ENCODE measurements at places on chromosomes 5 and 9.

DNA sequence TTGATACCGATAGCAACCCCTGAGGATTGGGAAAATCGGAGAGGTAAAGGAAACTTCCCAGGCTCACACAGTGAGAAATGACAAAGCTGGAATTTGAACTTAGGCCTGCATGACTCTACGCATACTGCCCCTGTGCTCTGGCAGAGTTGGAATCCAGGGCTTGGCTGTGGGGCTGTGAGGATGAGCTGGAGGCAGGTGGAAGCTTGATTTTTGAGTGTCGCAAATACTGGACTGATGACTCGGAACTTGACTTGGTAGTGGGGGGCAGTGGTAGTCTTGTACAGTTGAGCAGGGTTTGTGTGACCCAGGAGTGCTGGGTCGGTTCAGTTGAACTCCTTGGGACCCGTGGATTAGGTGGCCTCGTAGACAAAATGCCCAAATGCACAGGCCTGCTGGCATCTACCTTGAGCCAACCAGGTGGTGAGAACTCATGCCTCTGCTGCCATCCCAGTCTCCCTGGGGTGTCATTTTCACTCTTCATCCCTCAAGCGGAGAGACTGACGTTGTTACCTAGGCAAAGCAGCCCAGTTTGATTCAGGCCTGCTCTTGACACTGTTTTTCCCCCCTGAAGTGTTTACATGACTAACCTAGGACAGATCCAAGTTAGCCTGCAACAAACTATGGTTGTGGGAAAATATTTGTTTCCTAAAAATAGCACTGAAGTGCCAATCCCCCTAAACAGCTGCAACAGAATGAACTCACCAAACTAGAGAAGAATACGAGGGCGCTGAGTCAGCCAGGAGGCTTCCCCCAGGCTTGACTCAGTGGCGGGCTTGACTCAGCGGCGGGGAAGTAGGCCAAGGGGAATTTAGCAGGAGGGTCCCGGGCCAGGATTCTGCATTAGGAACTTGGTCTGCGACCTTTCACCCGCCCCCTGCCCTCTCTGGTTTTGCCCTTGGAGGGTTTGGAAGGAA is 45.7 kb upstream of the ORM1 start:
- no peak for DNase-seq

DNA sequence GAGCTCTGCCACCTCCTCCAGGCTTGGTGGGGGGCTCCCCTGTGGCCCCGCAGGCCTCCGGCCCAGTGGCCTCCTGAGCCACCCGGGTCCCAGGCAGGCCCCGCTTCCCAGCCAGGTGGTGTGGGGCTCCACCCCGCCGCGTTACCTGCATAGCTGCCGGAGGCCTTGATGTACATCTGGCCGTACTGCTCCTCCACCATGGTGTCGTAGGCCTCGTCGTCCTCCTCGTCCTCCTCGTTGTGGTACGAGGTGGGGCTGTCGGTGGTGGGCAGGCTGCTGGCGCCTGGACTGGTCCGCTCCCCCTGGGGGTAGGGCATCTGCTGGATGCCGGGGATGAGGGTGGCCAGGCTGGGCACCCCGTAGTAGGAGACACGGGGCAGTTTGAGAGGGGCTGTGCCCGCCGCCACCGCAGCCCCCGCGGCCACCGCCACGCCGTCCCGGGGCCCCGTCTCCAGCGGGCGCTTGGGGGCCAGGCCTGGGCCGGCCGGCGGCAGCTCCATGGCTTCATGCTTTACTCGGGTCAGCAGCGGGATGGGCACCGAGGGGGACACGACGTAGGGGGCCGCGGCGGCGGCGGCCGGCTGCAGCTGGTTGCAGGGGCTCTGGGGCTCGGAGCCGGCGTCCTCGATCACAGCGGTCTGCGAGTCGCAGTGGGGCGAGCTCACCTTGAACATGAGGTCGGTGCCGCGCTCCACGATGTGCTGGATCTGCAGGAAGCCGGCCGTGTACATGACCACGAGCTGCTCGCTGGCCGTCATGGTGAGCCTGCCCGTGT is 45.4 kb downstream of the NACC2 start:
- DNase-seq, result no peak

DNA sequence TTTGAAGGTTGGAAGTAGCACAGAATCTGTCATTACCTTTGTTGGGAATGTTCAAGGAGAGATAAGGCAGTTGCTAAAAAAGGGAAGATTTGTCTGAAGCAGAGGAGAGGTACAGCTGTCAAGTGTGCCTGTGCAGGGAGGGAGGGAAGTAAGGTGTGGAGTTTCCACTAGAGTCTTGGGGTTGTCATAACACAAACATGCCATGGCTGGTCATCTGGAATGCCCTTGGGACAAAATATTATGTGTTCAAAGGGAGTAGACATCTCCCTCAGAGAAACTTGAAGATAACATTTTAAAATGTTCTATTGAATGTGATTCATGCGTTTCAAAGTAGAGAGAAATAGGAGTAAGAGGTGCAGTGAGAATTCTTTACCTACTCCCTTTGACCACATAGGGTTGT is 95.0 kb downstream of the MUSK start:
- no peak for DNase-seq

DNA sequence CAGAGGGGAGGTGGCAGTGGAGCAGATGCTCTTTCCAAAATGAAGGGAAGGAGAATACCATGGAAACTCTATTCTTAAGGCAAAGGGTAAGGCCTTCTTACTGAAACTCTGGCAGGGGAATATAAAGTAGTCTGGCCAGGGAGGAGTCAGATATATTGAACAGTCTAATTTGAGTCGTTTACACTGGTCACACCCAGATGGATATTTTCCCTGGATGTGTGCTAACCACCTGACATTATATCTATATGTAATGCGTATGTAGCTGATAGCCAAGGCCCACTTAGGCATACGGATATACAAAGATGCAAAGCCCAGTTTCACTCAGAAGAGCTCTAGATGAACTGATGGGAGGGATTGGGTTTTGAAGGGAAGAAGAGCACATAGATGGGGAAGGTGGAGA is 7.0 kb downstream of the TDRD7 start:
- no peak for DNase-seq

DNA sequence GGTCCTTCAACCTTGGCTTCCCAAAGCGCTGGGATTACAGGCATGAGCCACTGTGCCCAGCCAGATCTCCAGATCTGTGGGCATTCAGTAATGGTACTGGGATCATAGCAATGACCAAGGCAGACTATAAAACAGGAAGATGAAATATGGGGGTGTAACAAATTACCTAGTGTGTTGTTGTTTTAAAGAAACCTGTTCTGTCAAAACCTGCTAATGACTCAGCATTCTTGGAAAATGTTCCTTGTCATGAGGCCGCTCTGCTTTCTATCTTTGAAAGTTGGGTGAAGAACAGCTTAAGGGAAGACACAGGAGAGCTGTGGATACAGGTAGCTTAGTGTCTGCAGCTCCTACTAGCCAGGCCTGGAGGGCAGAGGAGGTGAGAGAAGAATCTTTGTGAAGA is 19.4 kb downstream of the TARS1 start:
- DNase-seq, result no peak

DNA sequence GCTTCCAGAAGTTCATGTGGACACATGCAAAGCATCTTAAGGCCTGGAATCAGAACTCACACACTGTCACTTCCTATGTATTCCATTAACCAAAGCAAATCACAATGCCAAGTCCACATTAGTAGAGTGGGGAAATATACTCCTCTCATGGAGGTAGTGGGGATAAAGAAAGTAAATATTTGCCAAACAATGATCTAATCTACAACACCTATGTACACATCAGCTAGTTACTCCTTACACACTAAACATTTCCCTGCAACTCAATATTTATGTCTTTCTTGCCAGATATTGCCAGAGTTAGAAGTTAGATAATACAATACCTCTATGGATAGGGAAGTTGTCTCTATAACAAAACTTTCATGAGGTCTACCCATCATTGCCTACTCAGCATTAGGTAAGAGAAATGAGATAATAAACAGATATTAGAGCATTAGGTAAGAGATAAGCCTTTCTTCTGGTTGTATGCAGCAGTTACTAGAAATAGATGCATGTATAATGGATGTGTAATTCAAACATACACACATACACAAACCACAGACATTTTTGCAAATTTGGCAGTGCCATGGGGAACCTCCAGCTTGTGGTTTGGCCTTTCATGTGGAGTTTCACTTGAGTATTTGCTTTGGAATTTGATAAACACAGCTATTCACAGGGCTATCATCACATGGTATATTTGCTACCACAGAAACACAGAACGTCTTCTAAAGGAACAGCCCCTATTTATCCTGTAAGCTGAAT is 196.5 kb downstream of the TLE1 start:
- DNase-seq, result no peak

DNA sequence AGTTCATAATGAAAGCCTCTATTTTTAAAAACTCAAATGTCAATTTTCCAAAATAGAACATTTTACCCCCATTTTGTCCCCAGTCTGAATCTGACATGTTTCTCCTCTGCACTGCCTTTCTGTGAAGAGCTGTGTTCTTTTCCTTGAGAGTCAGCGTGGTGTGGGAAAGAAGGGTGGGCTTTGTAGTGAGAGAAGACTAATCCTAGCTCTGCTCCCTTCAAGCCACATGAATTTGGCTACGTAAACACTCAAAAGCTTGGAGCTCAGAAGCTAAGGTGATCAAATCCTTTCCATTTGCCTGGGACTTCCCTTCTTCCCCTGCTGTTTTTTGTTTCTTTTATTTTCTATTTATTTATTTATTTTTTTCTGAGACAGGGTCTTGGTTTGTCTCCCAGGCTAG is 598.5 kb downstream of the TLR4 start:
- no peak for DNase-seq

- no peak for DNase-seq
Observed at GRCh38 chr9:134474055-134474370, 147.8 kb downstream of the RXRA start.

- no peak for DNase-seq
Observed at GRCh38 chr5:157212307-157212706, 31.7 kb downstream of the ITK start.

DNA sequence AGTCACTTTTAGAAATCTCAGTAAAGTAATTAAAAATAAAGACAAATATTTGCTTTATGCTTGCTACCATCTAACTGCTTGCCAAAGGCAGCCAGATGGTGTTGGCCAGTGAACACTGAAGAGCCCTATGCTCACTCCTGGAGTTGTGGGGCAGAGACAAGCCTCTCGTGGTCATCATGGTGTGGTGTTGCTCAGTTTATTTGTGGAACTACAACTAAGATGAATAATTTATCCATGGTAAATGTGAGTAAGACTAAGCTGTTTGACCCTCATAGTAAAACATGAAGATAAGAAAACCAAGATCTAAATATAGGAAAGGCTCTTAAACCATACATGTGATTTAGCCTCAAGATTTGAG is 100.7 kb downstream of the PDE8B start:
- no peak for DNase-seq

- DNase-seq, result no peak
Observed at GRCh38 chr5:93831449-93831848, 90.0 kb upstream of the POU5F2 start.

- DNase-seq, result no peak
Observed at GRCh38 chr5:102547141-102548035, 48.6 kb upstream of the SLCO6A1 start.

GRCh38 chr5:79546782-79547428 is 33.0 kb upstream of the HOMER1 start:
- DNase-seq, result no peak

- DNase-seq, result no peak
Observed at GRCh38 chr9:125821078-125821477, 73.9 kb downstream of the PBX3 start.

DNA sequence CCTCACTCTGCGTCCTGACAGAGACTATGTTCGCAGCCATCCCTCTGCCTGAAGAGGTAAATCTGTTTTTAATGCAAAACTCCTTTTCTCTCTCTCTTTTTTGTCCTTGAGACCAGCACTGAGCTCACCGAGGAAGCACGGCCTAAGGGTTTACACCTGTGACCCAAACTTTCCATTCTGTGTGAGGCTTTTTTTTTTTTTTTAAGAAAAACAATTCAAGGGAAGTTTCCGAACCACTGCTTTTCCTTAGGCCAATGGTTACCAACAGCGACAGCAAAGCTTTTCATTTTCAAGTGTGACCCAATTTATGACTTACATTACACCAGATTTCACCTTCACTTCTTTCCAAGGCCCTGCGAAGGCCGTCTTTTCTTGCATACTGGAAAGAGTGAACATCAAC is 205.9 kb downstream of the EFNA5 start:
- no peak for DNase-seq

DNA sequence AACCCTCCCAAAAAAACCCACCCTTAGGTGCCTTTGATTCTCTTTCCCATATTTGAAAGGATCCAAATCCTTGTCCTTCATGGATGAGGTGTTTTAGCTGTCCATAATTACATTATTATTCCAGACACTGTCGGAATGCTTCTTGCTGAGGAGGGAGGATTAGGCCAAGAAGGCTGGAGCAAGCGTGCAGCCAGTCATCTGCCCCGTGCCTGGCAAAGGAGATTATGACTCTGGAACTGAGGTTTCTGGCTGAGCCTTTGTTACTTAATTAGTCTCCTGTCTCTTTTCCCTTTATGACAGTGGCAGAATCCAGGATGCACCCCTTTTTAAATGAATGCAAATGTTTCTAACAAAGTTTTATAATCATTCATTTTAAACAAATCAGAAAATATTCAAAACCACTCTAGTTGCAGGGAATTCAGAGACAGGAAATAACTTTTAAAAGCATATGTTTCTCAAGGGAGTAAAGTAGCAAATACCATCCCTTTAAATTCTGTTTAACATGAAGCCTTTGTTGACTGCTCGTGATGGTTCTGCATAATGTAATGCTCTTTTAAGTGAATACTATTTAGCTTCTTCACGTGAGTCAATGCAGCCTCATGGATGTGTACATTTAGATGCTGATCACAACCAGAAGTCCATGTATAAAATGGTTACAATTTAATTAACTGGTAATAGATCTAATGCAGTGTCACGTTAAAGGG is 69.8 kb downstream of the GALNT10 start:
- DNase-seq, result no peak

- no peak for DNase-seq
Observed at GRCh38 chr9:127926906-127927200, 3.7 kb downstream of the PIP5KL1 start.

DNA sequence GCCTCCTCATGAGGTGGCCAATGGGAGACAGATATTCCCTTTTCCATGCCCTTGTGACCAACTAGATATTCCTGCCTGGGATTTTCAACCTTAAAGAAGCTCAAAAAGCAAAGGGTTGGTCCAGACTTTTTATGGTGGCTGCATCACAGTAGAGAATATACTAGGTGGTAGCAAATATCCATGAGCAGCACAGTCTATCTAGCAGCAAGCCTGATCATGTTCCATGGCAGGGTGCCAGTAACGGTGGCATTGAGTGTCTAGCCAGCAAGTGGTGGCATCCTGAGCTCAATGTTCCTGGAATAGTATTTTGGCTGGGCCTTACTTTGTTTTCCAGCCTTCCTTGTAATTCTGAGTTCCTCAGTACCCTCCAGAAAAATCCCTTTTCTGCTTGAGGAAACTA is 25.8 kb downstream of the CDC25C start:
- DNase-seq, result no peak

- DNase-seq, result peak; percentile 6
Observed at GRCh38 chr5:138979684-138980280, 104.6 kb upstream of the LRRTM2 start.

GRCh38 chr9:27427272-27427643 is 96.8 kb upstream of the IFNK start:
- DNase-seq, result no peak

- no peak for DNase-seq
Observed at GRCh38 chr5:172721455-172722326, 49.3 kb downstream of the DUSP1 start.

GRCh38 chr5:37495210-37495609 is 116.1 kb downstream of the WDR70 start:
- DNase-seq, result no peak

Measured in naive thymus-derived CD8-positive, alpha-beta T cell (primary cell).